ENCODE measurements at places on chromosomes 1 and 21.

GRCh38 chr1:196415978-196416377 lies 192.3 kb downstream of the KCNT2 start:
- no peak for DNase-seq

DNA sequence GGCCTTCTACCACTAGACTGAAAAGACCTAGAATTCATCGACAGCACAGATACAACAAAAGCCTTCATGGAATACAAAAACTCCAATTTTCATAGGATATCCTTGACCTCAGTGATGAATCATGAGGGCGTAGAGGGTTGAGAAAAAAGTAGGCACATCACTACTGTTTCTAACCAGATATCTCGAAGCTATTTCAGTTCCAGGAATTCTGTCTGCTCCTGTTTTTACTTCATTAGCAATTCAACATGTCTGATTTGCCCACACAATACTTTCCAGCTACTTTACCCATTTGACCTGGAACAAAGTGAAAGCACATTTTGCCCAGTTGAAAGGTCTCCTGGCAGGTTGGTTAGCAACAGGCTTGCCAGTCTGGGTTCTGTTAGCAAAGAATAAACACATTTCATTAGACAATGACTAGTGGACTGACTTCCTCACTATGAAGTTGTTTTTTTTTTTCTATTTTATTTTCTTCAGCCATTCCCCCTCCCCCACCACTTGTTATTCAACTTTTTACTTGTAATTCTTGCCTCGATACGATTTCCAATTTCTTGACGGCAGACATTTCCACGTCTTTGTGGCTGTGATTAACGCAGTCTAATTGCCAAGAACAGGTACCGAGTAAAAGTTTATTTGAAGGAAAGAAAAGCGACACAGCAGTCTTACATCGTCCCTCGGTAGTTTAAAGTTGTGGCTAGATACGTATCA lies 4.0 kb upstream of the ZBTB18 start:
- peak; percentile 24 for DNase-seq

DNA sequence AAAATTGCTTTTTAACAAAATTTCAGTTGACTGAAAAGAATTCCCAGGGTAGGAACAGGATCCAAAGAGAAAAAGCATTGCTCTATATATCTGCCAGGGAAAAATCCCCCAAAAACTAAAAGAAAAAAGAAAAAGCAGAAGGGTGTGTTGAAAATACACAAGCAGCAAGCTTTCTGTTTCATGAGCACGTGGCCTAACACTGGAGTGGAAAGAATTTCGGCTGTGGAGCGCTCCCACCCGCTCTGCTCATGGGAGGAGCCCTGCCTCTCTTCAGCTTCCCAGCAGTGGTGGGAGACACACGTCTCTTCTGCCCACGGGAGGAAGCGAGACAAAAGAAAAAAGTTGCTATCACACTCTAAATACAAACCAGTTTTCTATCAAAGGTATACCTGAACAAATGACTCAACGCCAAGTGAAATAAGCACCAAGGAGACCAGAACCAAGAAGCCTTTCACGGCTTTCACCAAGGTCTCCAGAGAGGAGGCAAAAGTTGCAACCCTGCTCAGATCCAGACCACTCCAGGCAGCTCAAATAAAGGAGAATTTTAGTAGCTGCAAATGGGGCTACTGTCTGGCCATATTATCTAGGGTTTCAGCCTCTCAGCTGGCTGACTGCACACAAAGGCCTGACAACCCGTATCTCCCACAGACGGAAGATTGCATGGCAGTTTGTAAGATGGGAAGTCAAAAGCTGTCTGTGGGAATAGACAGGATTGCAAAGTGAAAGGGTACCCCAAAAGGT lies 29.5 kb upstream of the ZNF496 start:
- no peak for DNase-seq

DNA sequence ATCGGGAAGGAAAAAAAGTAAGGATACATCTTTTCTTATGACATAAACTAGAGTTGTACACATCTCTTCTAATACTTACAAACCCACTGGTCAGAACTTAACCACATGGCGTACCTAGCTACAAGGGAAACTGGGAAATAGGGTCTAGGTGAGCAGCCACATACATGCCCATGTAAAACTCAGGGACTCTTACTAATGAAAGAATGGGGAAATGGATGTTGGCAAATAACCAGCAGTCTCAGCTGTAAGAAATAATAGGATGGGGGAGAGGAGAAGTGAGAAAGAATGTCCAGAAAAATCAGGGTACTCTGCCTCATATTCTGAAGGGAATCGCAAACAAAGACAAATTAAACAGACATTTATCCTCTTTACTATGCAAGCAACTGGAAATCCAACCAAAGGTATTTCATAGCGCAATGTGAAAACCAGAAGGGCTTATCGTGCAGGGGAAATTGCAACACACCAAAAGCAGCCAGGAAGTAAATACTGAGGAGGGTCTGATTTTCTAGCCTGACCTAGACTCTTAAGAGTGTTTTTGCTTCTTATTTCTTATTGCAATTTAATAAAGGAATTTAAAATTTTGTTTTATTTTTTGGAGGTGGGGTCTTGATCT lies 17.5 kb downstream of the GTF2B start:
- no peak for DNase-seq

DNA sequence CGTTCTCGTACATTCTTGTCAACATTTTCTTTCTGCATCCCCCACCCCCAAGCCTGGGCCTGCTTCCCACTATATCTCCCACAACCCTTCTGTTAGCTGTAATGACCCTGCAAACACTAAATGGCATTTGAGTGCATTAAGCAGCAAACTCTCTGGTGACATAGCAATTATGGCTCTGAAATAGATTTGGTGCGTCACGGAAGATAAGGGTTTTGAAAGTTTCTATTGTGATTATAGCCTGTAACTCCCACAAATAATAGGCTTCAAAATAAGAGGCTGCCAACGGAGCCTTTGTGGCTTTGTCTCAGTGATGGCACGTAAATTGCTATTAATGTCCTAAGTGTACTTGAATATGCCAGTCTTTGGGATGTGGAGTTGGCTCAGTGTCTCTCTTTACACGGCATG lies 277.6 kb downstream of the PBX1 start:
- DNase-seq = no peak

- DNase-seq = no peak
Measured at GRCh38 chr1:60035921-60036320, 37.6 kb downstream of the C1orf87 start.

GRCh38 chr1:223819730-223820514 lies 25.8 kb downstream of the TP53BP2 start:
- DNase-seq = no peak

- DNase-seq = no peak
Measured at GRCh38 chr21:41065539-41065938, 102.4 kb upstream of the BACE2 start.

GRCh38 chr1:111779546-111779945 lies 23.8 kb downstream of the DDX20 start:
- no peak for DNase-seq

GRCh38 chr1:6106977-6107376 lies 61.3 kb downstream of the KCNAB2 start:
- DNase-seq = no peak

GRCh38 chr1:29916656-29917369 lies 680.5 kb downstream of the PTPRU start:
- no peak for DNase-seq

DNA sequence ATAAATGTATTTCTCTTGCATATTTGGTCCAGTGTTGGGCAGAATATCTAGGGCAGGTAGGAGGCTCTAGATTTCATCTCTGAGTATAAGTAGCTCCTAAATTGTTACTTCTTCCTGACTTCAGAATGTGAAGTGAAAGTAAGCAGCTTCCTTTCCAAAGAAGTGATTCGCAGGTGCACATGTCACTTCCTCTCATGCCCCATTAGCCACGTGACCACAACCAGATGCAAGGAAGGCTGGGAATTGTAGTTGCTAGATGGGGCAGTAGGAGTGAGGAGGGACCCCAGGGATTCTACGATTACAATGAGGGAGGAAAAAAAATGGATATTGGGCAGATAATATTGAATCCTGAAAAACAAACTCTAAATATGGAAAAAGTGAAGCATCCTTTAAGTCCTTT lies 113.2 kb upstream of the CYYR1 start:
- DNase-seq = peak; percentile 17

DNA sequence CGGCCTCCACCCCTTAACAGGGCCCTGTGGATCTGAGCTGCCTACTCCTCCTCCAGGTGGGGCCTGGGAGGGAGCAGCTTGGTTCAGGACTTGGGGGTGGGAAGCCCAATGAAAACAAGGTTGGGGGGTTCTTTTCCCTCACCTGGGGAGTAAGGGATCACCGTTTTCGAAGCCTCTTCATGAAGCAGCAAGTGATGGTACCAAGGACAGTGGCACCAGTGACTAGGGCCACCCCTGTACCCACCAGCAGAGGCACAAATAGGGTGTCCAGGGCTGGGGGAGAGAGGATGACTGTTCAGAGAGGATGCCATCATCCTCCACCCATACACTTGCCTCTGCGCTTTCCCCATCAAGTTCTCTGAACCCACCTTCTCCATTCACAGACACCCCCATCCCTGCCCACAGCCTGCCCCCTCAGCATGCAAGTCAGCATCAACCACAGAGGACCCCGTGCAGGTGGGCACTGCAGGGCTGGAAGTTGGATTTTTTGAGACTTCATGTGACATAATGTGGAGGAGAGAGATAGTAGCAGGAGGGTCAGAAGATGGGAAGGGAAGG lies 6.7 kb downstream of the IGSF8 start:
- no peak for DNase-seq

GRCh38 chr21:45285266-45285931 lies 2.3 kb downstream of the POFUT2 start:
- DNase-seq = peak; percentile 1

GRCh38 chr1:94757931-94758330 lies 62.2 kb upstream of the SLC44A3 start:
- no peak for DNase-seq

- no peak for DNase-seq
Measured at GRCh38 chr1:211832661-211833060, 2.1 kb upstream of the LPGAT1 start.

Data from CD4-positive, alpha-beta T cell treated with Interleukin-17A for 4 hours (primary cell).